ENCODE measurements at places on chromosomes 2 and 18.
A peak's percentile ranks its signal among the peaks of the same experiment; 100 is the strongest.

DNA sequence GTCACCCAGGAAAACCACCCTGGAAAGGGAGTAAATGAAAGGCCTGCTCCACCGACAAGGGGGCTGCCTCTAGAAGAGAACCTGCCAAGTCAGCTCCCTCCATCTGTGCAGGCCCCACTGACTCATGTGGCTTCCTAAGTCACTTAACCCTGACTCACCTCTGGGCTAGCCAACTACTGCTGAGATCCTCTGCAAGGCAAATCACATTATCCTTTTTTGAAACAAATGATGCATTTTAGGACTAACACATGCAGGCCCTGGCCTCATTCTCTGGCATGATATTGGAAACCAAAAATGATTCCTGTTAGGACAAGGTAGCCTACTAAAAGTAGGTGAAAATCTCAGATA is 474.6 kb downstream of the EPHA4 start:
- peak; percentile 88 for DNase-seq

GRCh38 chr2:218003981-218004419 is 1.2 kb upstream of the TNS1 start:
- peak; percentile 90 for DNase-seq

DNA sequence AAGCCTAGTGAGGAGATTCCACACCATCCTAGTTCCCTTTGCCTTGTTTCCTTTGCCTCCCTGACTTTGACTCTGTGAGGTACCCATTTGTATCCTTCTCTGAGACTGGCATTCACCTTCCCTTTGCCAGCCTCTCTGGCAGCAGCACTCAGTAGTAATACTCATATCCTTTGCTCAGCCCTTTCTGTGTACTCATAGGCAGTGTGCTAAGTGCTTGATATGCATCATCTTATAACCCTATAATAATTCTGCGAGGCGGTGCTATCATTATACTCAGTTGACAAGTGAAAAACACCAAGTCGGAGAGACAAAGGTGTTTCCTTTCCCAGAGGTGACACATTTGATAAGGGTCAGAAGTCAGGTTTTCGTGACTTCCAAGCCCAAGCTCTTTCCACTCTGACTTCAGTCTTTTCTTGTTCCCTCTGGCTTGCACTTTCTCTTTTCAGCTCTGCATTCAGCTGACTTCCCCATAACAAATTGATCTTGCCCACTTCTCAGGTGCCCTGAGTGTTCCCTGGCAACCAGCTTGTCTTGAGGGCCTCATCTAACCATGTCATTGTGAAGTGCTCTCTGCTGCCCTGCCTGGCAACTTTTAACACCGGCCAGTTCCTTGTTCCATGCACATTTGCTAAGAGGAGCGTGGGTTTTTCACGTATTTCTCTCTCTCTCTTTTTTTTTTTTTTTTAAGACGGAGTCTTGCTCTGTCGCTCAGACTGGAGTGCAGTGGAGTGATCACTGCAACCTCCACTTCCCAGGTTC is 94.5 kb upstream of the UPP2 start:
- DNase-seq = no peak

GRCh38 chr18:2958819-2959298 is 54.1 kb downstream of the LPIN2 start:
- peak; percentile 28 for DNase-seq

DNA sequence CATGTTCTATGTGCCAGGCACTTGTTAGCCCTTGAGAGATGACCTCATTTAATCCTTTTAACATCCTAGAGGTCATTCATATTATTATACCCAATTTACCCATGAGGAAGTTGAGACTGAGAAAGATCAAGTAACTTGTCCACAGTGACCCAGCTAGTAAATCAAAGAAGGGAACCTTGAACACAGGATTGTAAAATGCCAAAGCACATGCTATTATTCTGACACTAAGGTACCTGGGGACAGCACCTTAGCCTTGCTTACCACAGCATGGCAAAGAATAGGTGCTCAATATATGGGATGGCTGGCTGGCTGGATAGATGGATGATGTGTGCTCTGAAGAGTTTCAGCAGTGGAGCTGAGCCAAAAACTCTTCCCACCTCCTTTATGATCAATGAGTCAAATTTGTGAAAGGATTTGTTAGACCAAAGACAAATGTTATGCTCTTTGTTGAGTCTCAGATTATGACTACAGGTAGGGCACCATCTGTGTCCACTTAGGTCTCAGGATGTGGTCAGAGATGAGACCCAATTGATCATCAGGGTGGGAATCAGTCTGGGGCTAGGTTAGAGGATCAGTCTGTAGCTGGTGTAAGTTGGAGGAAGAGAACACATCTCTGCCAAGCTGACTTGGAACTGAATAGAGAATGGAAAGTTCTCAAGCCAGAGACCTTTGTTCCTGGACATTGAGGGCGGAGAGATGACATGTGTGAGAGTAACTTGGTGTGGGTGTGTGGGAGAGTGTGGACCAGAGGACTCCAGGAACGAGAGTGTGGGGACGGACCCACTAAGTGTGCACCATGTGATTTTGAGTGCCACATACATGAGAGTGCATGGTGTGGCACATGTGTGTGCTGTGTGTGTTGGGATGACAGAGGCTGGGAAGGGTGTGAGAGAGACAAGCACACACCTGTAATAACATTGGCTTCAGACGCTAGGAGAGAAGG is 16.3 kb upstream of the PKDCC start:
- no peak for DNase-seq

DNA sequence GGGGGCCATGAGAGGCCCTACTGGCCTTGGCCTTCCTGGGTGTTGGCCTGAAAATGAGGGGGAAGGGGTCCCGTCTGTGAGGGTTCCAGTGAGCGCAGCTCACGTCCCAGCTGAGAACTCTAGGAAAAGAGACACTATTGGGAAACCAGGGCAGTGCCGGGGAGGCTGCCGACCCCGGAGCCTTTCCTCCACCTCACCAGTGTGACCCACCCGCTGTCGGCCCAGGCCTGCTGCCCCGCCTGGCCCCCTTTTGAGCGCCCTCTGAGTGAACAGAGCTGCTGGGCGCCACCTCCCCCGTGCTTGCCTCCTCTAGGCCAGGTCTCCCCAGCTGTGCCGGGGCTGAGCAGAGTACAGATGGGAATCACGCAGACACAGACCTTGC is 17.5 kb upstream of the ARHGEF4 start:
- DNase-seq = no peak

- DNase-seq = no peak
Measured at GRCh38 chr18:34720220-34720619, 10.1 kb downstream of the DTNA start.

GRCh38 chr2:182018218-182018617 is 32.6 kb downstream of the PPP1R1C start:
- peak; percentile 65 for DNase-seq

GRCh38 chr2:64137996-64138395 is 6.2 kb downstream of the PELI1 start:
- no peak for DNase-seq

- no peak for DNase-seq
Measured at GRCh38 chr2:221002101-221002685, 569.9 kb downstream of the EPHA4 start.

GRCh38 chr2:113230531-113230930 is 48.2 kb downstream of the PAX8 start:
- DNase-seq = no peak

- no peak for DNase-seq
Measured at GRCh38 chr2:45178359-45178758, 169.1 kb upstream of the SIX2 start.

- DNase-seq = peak; percentile 66
Measured at GRCh38 chr2:188512456-188512855, 220.8 kb downstream of the GULP1 start.

DNA sequence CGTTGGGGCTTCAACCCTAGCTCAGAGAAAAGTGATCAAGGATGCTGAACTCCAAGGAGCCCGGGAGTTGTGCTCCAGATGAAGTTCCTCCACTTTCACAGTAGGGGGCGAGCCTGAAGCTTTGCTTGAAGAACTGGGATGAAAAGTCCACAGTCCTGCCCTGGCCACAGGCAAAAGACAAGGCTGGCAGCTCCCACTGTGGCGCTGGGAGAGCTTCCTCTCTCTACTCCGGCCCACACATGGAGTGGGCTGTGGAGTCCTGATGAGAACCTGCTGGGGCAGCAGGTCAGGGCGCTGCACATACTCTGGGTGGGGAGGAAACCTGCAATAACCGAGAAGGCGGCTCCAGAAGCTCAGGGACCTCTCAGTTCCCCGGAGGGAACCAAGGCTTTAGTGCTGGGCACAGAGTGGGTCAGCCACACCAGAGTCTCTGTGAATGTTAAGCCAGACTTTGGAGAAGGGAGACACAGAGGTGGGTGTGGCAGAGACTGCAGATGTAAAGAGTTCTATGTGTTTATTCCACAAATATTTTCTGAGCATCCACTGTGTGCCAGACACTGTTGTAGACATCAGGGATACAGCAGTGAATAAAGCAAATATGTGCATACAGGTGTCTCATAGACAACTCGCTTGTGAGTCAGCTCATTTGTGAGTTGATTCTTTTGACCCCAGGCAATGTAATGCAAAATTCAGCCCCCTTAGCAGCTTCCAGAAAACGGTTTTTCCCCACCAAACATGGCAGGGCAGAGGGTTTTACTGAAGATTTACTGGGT is 48.0 kb upstream of the MRPL33 start:
- DNase-seq = peak; percentile 73

GRCh38 chr2:15932394-15933183 is 7.8 kb upstream of the MYCN start:
- DNase-seq = no peak

DNA sequence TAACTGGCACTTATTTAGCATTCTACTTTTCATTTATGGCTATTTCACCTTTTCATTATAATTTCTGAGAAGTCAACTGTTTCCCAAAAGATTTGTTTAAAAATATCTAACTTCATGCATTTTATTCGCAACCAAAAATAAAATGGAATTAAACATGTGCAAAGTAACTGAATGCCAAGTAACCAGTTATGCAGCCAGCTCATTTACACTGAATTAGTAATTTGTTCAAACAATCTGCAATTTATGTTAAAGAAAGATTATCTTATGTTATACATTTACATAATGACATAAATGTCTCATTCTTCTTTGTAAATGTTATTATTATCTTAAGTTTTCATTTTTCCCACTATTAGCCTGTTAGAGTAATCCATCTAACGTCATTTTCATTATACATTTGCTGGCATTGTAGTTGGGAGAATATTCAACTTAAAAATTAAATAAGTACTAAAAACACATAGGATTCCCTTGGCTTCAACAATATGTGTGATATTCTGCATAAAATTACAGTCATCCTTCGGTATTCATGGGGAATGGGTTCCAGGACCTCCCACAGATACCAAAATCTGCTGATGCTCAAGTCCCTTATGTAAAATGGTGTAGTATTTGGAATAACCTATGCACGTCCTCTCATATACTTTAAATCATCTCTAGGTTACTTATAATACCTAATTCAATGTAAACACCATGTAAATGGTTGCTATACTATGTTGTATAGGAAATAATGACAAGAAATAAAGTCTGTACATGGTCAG is 43.7 kb upstream of the STAM2 start:
- DNase-seq = no peak

DNA sequence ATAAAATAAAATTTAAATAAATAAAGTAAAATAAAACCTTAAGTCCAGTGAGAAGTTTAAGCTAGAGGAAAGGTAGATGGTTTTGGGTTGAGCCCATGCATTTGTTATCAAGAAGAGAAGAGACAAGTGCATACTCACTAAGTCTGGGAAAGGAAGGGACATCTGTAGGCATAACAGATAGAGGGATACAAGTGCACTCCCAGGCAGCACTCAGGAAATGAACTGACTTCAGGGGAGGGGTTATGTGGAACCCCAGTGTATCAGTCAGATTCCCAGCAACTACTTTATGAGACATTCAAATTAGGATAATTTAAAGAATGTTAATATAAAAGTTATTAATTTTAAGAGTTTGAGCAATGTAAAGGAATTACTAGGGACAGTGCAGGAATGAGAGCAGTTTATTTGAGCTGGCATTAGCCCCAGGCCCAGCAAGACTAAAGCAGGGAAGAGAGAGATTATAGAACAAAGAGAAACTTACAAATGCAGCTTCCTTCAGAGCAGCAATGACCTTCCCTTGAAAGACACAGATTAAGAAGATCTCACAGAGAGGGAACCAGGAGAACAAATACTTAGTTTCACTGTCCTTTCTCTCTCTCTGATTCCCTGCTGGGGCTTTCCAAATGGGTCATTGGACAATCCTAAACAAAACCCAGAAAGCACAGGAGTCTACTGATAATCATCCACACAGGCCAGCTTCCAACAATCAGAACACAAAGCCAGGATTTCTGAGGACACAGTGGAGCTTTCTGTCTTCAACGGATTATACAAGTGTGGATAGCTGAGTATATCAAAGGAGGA is 109.7 kb downstream of the ERBB4 start:
- DNase-seq = no peak

GRCh38 chr2:3009483-3009882 is 368.1 kb downstream of the EIPR1 start:
- DNase-seq = no peak

GRCh38 chr2:128797937-128798336 is 479.3 kb upstream of the HS6ST1 start:
- DNase-seq = no peak

GRCh38 chr2:217930761-217931563 is 71.8 kb downstream of the TNS1 start:
- DNase-seq = peak; percentile 69

DNA sequence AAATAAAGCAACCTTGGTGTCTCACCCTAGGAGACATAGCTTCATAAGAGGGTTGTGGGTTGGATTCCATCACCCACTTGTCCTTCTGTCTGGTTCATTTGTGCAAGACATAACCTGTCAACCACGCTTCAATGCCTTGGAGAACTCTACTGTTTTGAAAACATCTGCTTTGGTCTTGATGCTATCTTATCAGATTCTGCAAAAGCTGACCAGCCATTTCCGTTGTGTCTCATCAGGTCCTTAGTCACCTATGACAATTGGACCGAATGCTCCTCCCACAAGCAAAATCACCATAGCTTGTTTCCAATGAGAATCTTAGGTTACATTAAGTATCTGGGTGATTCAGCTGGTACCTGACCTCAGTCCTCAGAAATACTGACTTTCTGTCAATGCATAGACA is 35.4 kb downstream of the STAT4 start:
- DNase-seq = no peak

DNA sequence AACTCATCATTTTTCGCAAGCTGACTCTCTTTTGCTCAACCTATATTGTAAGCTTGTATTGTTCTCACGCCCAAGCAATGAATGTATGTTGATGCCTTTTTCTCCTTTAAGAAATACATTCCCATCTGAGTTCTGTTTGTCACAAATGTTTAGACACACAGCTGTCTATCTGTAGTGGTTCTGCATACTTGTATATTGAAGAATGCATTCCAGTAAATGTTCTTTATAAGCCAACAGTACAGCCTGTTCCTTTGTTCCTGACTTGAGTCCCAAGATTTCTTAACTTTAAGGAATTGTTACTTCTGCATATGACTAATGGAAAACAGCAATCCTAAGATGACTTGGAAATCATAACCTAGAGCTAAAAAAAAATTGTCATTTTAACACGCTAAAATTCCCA is 849.1 kb upstream of the POU3F3 start:
- no peak for DNase-seq

GRCh38 chr2:148526509-148527346 is 117.8 kb upstream of the EPC2 start:
- DNase-seq = no peak

- DNase-seq = no peak
Measured at GRCh38 chr2:169661265-169661664, 32.9 kb downstream of the CFAP210 start.

GRCh38 chr18:56319953-56320352 is 318.4 kb downstream of the TXNL1 start:
- no peak for DNase-seq

Data from fibroblast of skin of right biceps (primary cell).